Activated T-cell treated with anti-CD3 and anti-CD28 coated beads, Interleukin-2, amount 50 U/mL, for 72 hours (primary cell): ENCODE measurements at places on chromosomes 2 and 18.

DNA sequence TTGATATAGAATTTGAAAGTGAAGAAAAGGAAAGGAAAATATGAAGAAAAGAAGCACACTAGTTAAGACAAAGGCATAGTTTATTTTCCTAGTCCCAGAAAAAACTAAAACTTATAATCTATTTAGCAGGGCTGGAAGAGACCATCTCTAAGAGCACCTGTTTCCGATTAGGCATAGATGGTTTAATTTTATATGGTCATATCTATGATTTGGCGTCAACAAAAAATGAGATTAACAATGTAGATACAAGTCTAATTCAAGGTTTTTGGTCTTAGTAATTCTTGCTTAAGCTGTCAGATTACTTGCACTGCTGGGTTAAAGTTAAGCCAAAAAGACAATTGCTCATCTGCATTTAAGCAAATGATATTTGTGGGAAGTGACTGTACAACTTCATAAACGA is 502.5 kb upstream of the FSHR start:
- H3K4me3 ChIP-seq, result no peak overlapping the region
- H3K27me3 ChIP-seq, result no peaks in the 10 kb centered on the region
- H3K4me1 ChIP-seq, result no peaks in the 10 kb centered on the region

GRCh38 chr2:137975280-137976271 is 11.3 kb downstream of the HNMT start:
- no peaks in the 10 kb centered on the region for H3K27me3 ChIP-seq
- no peaks in the 10 kb centered on the region for H3K36me3 ChIP-seq
- no peak for DNase-seq
- H3K4me1 ChIP-seq, result no peaks in the 10 kb centered on the region
- H3K27ac ChIP-seq, result no peak overlapping the region

DNA sequence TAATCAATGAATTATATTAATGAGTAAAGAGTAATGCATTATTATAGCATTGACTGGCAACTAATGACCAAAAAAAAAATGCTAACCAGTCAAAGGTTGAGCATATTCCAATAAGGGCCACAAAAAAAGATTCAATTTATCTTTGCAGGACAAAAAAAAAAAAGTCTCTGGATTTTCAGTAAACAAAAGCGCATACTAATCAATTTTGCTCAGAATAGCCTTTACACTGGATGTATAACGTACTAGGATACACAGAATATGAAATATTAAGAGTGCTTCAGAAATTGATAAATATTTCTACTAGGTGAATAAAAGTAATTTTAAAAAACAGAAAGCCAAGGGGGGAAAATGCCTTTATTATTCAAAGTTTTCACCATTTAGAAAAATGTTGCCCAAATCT is 74.4 kb downstream of the NBAS start:
- H3K27ac ChIP-seq, result no peak overlapping the region
- peaks cover 5% of the 10 kb centered on the region for H3K4me1 ChIP-seq
- H3K27me3 ChIP-seq, result no peaks in the 10 kb centered on the region
- H3K4me3 ChIP-seq, result no peak overlapping the region

GRCh38 chr2:71380665-71381064 is 49.1 kb downstream of the ZNF638 start:
- H3K4me3 ChIP-seq, result no peak overlapping the region
- H3K36me3 ChIP-seq, result peaks cover 10% of the 10 kb centered on the region
- peaks cover 25% of the 10 kb centered on the region for H3K4me1 ChIP-seq
- H3K27me3 ChIP-seq, result no peaks in the 10 kb centered on the region
- no peak for DNase-seq
- H3K27ac ChIP-seq, result no peak overlapping the region
